ENCODE measurements at places on chromosomes 16 and 17. TPM values are rescaled to one million over a fixed set of nuclear protein-coding genes. Genes with fewer than 3 reads are reported as not detected.

Gene CHST5
- polyA plus RNA-seq, result 0.20 TPM

DNA sequence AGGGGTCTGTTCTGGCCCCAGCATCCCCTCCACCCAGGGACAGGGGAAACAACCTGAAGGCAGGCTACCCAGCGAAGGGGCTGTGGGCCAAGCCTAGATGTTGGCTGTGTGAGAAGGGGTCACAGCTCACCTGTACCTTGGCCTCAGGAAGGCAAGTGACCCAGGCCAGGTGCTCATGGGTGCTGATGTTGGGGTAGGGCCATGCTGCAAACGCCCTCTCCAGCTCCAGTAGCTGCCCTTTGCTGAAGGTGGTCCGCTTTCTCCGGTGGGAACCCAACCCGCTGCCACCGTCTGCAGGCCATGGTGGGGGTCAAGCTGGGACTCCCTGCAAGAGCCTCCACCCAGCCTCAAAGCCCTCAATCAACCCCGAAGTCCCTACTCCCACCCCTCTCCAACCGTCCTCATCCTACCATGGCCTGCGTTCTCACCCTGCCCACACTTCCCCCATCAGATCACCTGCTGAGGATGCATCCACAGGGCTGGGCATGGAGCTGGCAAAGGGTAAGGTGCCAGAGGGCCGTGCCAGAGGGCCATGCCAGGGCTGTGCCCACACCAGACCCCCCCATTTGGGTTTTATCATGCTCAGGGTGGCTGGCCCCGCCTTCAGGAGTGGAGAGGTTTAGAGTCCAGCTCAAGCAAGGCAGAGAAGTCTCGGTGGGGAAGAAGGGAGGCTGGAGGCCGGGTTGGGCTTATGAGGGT lies at the start of gene SEBOX:
SEBOX (minus strand) TSS at position 535 of the 699 bp plus-strand sequence; CDS start at position 487, 48 bp downstream.
- DNase-seq, result no peak

- no peak for DNase-seq
Observed at GRCh38 chr16:27566417-27566816, 16.5 kb downstream of the KATNIP start.

DNA sequence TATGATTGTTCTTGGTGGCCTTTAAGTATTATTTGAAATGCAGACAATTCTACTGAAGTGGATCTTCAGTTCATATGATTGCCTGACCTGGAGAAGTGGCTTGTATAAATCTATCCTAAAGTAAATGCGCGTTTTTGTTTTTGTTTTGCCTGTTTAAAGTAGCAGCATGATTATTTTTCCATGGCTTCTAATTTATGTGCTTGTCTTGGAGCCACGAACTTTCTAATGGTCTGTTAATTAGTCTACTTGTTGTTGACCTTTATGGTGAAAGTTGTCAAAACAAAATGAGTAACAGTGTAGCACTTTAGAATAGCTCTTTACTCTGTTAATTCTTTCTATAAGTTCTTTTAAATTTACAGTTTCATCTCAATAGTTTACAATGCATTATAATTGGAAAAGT lies 1.7 kb downstream of the PRKAR1A start:
- no peak for DNase-seq

Gene ACE
- polyA plus RNA-seq, result 10.1 TPM

Gene ARHGDIG
- 10.7 TPM for polyA plus RNA-seq

DNA sequence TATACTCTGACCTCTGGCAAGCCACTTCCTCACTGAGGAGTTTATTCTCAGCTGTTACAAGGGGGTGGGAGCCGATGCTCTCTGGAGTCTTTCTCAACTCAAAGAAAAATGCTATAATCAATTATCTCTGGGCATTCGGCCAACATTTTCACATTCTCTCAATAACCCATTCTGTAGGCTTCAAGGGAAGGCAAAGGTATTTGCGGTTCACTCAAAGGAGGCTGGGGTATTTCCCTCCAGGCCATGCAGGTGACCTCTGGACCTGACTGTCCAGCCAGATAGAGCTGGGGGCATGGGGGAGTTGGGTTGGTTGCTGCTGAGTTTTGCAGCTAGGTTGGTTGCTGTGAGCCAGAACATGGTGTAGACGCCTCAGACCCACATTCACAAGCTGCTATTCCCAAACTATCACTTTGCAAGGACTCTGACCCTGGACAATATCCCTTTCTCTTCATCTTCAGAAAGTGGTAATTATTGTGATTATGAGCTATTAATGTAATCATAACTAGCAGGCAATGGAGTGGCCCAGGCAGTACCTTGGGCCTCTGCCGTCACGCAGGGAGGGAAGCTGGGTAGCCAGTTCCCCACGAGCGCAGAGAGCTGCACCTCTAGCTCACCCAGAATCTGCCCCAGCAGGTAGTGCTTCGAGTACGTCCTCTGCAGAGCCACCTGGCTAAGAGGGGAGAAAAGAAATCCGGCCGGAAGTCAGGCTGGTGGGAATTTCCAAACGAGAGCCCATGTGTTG lies 42.1 kb downstream of the AIPL1 start:
- DNase-seq, result no peak

Gene ZNF267
- polyA plus RNA-seq, result 3.3 TPM

Gene TMEM204
- polyA plus RNA-seq, result 49.9 TPM

DNA sequence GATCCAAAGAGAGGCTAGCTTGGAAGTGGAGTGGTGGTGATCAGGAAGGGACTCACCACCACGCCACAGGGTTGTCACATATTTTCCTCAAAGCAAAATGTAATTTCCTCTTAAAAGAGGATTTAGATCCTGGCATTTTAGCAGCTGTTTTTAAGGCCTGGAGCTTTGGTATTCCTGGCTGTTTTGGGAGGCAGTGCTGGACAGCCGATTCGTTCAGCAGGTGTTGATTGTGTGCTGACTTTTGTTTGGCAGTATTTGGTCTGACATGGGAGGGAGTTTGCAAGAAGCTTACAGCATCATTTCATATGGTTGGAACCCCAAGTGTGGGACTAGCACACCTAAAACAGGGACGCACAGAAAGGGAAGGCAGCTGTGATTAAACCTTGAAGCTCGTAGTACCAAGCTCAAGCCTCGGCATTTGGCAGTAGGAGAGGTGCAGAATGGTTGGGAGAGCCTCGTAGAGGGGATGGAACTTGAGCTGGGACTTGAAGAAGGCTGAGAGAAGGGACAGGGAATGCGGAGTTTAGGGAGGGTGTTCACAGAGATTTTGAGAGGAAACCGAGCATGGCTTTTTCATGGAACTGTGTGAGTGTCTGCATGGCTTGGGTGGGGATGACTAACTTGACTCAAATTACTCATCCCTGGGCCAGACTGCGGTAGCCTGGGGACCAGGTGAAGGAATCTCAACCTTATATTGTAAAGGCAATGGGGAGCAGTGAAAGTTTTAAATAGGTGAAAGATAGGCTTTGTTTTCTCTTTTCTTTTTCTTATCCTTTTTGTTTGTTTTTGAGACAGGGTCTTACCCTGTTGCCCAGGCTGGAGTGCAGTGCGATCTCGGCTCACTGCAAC lies 52.3 kb downstream of the RPTOR start:
- DNase-seq, result no peak

Gene GRN
- 103 TPM for polyA plus RNA-seq

- DNase-seq, result no peak
Observed at GRCh38 chr17:4901108-4901647, 1.7 kb downstream of the CHRNE start.

DNA sequence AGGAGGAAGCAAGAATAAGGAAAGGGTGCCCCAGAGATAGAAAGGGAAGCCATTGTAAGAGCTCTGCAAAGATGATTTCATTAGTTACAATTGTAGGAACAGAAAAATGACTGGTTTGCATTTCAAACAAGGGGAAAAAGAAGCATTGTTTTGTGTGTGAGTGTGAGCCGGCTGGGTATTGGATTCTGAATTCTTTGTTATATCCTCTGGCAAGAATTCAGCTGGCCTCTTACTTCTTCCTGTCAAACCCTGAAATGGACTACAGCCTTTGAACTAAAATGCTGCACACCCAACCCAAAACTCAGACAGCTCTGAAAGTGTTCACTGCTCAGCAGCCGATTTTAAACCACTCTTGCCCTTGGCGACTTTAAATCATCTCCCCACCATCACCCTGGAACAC lies 461.3 kb downstream of the PMP22 start:
- no peak for DNase-seq

Gene SDK2
- 0.44 TPM for polyA plus RNA-seq

DNA sequence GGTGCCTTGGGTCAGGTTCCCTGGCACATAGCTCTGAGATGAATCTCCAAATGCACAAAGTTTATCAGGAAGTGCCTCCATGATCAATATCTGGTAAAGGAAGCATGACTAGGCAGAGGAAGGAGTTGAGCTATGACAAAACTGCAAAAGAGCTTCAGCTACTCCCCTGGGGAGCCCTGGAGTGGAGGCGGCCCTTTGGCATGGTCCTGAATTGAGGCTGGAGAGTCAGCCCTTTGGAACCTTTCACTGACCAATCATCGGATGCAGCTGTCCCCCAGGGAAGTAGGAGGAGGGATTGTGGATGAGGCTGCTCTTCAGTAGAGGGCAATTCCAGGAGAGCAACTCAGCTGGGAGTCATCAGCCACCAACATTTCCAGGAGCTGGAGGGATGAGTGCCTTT lies 46.1 kb upstream of the NLRP1 start:
- DNase-seq, result no peak
